ENCODE measurements at places on chromosomes 12 and 14. TPM values are rescaled to one million over a fixed set of nuclear protein-coding genes. Genes with fewer than 3 reads are reported as not detected.

The ZNF891 gene
- total RNA-seq: 1.4 TPM

The SLC22A17 gene
- total RNA-seq: 25.9 TPM

The OR6C2 gene
- not detected for total RNA-seq

The TRHDE gene
- not detected for total RNA-seq

The SALL2 gene
- total RNA-seq: 15.0 TPM

The LRRK2 gene
- total RNA-seq: not detected

The IFNG-AS1 gene
- total RNA-seq: not detected

The SNX6 gene
- 81.6 TPM for total RNA-seq

The RILPL2 gene
- total RNA-seq: 7.4 TPM

DNA sequence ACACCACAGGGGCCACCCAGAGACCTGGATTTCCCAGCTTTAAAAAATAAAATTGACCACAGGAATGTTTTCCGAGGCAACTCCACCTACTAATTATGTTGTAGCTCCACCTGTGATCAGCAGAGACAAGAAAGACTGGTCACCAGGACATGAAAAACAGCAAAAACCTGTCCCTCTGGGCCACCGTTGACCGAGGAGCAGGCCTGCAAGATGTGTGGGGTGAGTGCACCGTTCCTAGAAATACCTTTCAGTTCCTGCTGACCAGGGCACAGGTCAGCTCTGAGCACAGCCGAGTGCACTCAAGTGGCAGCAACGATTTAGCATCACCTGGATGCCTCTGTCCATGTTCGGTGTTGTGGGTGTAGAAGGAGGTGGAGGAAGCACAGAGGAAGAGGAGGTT lies 16.9 kb downstream of the FZD10 start:
- no peak for DNase-seq

DNA sequence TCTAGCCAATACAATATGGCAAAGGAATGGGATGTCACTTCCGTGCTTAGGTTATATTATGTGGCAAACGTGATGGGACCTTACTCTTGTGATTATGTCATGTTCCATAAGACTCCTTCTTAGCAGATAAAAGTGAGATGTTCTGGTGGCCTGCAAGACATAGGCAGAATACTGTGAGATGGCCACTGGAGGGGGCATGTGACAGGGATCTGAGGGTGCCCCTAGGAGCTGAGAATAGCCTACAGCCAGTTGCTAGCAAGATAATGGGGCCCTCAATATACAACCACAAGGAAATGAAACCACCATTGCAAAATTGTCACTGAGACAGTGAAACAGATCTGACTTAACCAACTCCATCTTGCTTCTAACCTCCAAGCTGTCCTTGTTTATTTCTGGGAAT lies 151.4 kb upstream of the SSTR1 start:
- no peak for DNase-seq

GRCh38 chr12:4518106-4518728 lies 20.5 kb upstream of the RAD51AP1 start:
- DNase-seq: no peak

- DNase-seq: no peak
Observed at GRCh38 chr14:50038398-50039119, 77.8 kb downstream of the VCPKMT start.

- no peak for DNase-seq
Observed at GRCh38 chr14:106023411-106023810, 497.0 kb downstream of the TMEM121 start.

DNA sequence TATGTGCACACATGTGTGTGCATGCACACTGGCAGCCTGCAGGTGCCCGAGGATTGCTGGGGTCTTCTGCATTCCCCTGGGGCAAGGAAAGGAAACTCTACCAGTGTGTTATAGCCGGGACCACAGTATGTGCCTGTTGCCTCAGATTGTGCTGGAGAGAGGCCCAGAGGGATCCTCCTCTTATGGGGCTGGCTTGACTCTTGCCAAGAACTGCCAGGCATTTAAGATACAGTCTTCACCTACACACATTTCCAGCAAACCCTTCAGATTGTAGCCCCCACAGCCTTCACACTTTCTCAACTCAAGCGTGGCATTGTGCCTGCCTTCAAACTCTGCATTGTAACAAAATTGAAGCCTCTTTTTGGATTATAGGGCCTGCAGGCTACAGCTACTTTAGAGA lies 176.7 kb upstream of the DYRK2 start:
- DNase-seq: no peak

DNA sequence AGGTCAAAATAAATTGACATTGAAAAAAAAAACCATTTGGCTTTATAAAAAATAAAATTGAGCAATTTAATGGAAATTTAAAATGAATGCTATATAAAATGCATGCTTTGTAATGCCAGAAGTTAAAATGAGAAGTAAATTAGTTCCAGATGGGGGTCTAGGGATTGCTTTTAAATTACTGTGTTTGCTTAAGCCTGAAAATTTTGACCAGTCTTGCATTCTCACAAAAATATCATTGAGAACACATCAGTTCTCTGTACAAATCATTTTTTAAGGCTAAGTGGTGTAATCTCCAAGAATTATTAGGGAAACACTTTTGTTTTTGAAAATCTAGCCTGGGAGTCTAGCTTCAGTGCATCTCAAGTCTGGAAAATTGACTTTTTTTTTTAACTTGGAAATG lies 90.7 kb downstream of the RERG start:
- DNase-seq: no peak

DNA sequence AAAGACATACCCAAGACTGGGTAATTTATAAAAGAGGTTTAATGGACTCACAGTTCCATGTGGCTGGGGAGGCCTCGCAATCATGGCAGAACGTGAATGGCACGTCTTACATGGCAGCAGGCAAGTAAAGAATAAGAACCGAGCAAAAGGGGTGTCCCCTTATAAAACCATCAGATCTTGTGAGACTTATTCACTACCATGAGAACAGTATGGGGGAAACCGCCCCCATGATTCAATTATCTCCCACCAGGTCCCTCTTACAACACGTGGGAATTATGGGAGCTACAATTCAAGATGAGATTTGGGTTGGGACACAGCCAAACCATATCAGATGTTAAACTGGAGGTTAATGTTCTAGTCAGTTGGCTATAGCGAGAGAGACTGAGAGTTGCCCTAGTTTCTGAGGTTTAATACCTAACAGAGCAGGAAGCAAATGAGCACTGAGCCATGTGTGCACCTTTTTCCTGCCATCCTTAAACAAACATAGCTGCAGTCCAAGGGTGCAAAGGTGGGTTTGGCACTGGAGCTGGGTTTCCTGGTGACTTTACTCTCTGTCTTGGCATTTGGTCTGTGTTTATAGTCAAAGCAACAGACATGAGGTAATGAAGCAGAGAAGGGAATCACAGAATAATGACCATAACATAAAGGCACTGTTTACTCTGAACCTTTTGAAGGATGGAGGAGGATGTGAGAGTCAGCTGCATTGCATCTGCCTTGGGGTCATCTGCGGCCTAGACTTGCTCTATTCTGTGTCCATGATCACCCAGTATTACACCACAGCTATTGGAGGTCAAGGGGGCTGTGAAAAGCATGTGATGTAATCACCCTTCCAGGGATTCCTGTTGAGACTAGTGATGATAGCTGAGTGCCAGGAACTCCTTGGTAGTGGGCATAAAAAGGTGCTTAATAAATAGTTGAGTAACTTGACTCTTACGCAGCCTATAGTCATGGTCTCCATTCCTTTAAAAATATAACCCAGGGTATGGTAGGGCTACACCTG lies 83.6 kb upstream of the USP44 start:
- no peak for DNase-seq

DNA sequence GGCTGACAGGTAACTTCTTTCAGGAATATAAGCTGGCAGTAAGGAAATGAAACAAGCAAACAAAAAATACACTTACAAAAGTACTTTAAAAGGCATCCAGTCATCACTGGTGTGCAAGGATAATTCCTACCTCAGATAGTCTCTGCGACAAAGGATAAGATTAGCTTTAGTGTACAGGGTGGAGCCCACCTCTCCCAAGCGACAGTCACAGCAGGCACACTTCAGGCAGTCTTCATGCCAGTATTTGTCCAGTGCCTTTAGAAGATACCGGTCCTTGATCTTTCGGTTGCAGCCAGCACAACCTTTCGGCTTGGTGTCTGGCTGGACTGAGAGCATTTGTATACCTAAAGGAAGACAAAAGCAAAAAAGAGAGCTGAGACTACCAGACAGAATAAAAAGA lies 5.4 kb downstream of the LMO3 start:
- no peak for DNase-seq

- DNase-seq: no peak
Observed at GRCh38 chr12:68771223-68771925, 25.4 kb downstream of the SLC35E3 start.

GRCh38 chr14:55583942-55584468 lies 4.0 kb downstream of the KTN1 start:
- DNase-seq: no peak

DNA sequence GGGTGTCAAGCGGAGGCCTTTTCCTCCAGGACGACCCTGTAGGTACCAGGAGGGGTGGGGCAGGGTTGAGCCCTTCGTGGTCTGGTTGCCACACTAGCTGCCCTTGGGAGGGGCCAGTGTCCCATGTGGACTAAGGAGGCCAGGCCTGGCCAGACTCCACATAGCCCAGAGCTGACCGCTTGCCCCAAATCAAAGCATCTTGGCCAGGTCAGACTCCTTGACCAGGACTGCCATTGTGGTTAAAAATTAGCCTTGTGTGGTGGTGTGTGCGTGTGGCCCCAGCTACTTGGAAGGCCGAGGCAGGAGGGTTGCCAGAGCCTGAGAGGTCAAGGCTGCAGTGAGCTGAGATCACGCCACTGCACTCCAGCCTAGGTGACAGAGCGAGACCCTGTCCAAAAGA lies 24.8 kb downstream of the ALDH2 start:
- no peak for DNase-seq

- no peak for DNase-seq
Observed at GRCh38 chr12:84638811-84639368, 273.7 kb downstream of the SLC6A15 start.

- DNase-seq: no peak
Observed at GRCh38 chr14:39175445-39176262, 600 bp downstream of the PNN start.

GRCh38 chr14:96629558-96630222 lies 127.5 kb downstream of the PAPOLA start:
- DNase-seq: no peak

DNA sequence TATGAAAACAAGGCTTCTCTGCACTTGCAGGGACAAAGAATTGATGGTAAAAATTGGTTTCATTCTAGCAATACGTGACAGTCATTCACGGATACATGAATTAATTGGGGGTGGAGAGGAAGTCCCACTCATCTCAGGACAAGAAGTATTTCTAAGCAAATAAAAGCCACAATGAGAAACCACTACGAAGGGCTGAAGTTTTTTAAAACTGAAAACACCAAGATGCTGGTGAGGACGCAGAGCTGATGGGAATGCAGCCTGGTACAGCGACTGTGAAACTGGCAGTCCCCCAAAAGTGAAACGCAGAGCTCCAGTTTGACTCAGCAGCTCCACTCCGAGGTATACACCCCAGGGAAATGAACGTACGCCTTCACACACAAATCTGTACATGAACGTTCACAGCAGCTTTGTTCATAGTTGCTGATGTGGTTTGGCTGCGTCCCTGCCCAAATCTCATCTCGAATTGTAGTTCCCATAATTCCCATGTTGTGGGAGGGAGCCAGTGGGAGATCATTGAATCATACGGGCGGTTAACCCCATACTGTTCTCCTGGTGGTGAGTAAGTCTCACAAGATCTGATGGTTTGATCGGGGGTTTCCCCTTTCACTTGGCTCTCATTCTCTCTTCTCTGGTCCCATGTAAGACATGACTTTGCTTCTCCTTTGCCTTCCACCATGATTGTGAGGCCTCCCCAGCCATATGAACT lies 89.0 kb downstream of the SCARB1 start:
- peak; percentile 76 for DNase-seq

Measured in G401 (cell line).